Stimulated activated CD8-positive, alpha-beta memory T cell treated with anti-CD3 and anti-CD28 coated beads, Interleukin-7, amount 100 ng/mL, for 1 hour (primary cell): ENCODE measurements at places on chromosomes 6 and 20.

DNA sequence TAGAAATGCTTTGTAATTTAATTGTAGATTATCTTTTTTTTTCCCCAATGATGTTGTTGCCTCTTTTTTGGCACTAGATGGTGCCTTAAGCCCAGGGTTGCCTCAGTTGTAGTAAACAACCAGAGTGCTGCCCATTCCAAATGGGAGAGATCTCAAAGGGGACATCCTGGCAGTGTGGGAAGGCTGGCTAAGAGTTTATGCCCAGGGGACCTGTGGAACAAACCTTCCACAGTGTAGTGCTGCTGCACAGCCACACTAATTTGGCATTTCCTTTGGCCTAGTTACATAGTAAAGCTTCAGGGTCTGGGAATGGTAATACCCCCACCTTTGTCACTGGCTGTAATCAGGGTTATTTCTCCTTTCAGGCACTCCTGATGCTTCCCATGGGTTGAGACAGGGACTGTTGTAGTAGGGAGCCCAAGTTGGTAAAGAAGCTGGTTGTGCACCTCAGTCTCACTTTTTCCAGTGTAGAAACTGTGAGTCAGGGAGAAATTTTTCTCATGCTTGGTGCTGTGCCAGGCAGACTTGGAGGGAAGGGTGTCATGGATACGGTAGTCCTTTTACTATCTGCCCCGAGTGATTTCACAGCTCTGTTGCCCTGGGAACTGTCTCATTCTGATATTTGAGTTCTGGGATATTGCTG, 177.8 kb upstream of the ECI2 start:
- no peak for DNase-seq

DNA sequence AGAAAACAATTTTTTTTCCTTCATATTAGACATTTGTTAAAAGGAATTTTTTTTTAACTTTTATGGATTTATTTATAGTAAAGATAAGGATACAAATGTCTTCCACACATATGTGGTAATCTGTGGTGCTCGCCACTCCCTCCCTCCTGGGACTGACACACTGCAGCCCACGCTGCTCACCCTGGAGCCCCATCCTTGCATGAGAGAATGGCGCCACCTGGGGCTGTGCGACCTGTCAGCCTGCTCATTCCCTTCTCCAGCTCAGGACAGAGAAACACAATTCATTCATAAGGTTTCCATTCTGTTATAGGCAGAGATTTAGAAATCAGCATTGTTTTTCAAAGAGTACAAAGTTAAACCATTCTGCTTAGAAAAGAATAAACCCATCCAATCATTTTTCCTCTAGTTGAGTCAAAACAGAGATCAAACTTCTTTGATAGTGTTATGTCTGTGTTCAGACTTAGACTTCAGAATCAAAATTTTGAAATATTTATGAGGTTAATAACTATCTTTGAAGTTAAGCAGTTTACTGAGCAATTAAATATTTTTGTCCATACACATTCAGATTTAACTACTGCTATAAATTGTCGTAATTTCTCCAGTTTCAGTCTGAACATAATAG, 42.8 kb upstream of the DYNLRB1 start:
- DNase-seq: no peak

- no peak for DNase-seq
These were observed 1.0 kb downstream of the PPDPF start for GRCh38 chr20:63521602-63522001.

DNA sequence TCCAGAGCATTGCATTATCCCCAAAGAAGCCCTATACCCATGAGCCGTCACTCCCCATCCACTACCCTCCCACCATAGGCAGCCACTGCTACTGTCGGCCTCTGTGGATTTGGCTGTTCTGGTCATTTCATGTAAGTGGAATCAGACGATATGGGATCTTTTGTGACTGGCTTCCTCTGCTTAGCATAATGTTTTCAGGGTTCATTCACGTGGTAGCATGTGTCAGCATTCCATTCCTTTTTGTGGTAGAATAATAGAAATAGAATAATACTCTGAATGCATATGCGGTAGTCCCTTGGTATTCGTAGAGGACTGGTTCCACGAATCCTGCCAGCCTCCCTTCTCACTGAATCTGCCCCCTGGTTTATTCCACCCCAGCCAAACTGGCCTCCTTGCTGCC, 402.6 kb upstream of the SULF2 start:
- no peak for DNase-seq

GRCh38 chr20:22623211-22623610, 38.8 kb upstream of the FOXA2 start:
- no peak for DNase-seq
